ENCODE measurements at places on chromosomes 16 and 17.

DNA sequence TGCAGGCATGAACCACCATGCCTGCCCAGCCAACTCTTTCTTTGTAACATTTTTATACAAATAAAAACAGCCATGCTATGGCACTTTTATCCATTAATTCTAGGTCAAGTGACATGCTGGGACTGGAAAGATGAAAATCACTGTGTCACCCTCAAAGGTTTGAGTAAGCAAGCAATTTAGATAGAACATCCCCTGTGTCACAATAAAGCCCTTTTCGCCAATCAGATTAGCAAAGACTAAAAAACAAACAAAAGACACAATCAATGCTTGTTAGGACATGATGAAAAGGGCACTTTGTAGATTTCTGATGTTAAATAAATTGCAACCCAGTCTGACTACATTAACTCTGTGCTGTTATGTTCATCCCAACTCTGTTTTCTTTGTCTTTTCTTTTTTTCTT is 26.4 kb downstream of the CHP2 start:
- DNase-seq = no peak

- DNase-seq = no peak
Observed at GRCh38 chr17:65824901-65825300, 263.5 kb upstream of the AXIN2 start.

DNA sequence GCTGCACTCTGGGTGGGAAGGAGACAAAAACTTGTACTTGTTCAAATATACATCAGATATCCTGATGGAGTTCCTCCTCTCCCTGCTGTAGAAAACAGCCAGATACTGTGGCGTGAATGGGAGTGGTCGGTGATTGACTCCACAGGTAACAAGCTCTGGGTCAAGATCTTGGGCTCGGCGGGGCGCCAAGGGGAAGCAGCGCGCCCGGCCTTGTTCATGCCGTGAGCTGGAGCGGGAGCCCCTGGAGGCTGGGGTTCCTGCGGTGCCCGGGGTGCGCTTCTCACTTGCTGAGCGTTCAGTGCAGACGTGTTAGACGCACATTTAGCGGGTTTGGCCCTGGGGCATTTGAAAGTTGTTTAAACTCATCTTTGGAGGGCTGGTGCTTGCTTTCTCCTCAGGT is 44.4 kb downstream of the BANP start:
- no peak for DNase-seq

- no peak for DNase-seq
Observed at GRCh38 chr17:21370430-21370829, 5.7 kb upstream of the KCNJ12 start.

DNA sequence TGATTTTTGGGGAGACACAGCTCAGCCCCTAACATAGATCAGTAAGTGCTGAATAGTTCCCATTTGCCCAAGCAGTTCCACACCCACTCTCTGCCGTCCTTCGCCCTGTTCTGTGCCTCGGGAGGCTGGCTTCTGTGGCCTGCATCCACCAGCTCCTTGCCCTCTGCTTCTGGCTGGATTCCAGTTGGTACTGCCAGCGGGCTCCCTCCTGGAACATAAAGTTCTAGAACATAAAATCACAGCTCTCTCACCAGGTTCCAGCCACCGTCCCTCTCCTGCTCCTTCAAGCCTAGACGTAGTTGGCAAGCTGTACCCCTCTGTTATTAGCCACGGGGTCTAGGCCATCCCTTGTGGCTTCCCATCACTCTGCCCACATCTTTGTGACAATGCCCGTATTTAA is 3.9 kb upstream of the MRPS23 start:
- no peak for DNase-seq

DNA sequence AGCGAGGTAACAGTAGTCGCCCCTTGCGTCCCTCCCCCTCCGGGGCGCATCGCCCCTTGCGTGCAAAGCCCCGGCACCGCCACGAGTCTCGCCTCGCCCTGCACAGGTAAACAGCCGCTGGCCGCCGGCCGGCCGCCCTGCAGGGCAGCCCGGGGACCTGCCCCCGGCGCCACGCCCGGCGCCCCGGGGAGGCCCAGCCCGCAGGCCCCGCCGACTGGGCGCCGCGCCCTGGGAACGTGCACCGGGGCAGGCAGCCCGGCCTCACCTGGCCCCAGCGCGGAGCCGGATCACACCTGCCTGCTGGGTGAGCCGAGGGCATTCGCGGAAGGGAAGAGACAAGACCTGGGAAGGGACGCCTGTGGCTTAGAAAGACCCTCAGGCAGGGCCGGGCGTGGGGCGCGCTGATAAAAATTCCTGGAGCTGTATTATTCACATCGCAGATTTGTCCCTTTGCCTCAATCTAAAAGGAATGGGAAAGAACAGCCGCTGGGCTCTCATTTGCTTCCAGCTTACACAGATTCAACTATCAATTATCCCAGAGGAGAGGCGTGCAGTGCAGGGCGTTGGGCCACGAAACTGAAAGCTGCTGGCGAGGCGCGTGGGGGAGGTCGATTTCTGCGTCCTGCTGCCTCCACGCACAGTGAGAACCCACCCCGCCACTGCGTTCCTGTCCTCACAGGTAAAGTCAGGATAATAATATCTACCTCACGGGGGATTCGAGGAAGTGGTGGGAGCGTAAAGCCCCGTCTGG is 451.9 kb downstream of the SLC39A11 start:
- peak; percentile 70 for DNase-seq

GRCh38 chr16:23634461-23635036 is 6.6 kb downstream of the PALB2 start:
- no peak for DNase-seq

DNA sequence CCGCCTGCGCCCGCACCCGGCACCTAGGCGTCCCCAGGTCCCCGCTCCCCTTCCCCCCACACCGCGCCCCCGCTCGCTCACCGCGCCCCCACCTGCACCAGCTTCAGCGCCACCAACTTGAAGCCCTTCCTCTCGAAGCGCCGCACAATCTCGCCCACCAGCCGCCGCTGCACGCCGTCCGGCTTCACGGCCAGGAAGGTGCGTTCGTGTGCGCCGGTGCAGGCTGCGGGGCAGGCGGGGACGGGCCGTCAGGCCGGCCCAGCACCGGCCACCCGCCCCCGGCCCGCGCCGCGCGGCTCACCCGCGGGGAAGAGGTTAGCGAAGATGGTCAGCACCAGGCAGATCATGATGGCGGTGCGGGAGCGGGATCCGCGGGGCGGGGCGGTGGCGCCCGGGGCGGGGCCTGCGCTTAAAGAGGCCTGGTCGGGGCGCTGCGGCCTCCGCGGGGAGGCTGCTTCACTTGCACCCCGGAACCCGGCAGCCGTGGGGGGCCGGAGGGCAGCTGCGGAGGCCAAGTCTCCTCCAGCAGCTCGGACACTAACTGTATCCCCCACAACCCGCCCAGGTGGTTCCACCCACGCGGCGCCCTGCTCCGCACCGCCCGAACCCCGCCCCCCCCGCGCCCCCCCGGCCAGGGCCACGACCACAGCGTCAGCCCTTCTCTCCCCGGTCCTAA is at the start of gene NME3:
TSS of gene NME3 (minus strand) at position 356 of the 676 bp plus-strand sequence. CDS start at position 347, 9 bp downstream.
- DNase-seq = peak; percentile 58

DNA sequence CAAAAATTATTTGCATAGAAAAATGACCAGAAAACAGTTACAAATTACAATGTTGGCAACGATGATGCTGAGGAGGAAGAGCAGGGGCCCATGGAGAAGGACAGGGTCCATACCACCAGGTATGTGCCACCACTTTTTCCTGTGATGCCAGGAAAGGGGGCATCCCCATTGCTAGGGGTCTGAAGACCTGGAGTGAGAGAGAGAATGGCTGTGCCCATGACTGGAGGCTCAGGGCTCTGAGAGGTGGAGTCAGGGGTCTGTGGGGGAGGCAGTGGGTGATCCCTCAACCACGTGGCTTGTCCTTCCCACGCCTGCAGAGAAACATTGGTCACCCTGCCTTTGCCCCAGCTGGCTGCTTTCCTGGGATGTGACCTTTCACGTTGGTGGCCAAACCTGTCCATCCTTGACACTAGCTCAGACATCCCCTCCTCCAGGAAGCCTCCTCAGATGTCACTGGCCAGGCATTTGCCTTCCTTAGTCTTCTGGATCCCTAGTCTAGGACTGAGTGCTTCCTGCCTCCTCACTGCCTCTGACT is 51.4 kb downstream of the SOCS1 start:
- DNase-seq = no peak

DNA sequence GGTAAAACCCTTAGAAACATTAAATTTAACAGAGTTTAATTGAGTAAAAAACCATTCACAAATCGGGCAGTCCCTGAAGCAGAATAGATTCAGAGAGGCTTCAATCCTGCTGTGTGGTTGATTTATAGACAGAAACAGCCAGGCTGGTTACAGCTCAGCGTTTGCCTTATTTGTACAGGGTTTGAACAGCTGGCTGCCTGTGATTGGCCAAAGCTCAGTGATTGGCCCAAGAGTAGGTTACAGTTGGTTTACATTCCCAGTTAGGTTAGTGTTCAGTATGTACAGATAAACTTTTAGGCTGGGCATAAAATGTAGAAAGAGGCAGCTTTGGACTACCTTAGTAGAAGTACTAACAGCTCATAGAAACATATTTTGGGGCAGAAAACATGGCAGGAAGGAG is 210.4 kb upstream of the ELAC2 start:
- no peak for DNase-seq

GRCh38 chr17:58597371-58597770 is 82.9 kb upstream of the MTMR4 start:
- no peak for DNase-seq

GRCh38 chr16:59758848-59759247 is 1024.7 kb upstream of the GOT2 start:
- DNase-seq = peak; percentile 38

DNA sequence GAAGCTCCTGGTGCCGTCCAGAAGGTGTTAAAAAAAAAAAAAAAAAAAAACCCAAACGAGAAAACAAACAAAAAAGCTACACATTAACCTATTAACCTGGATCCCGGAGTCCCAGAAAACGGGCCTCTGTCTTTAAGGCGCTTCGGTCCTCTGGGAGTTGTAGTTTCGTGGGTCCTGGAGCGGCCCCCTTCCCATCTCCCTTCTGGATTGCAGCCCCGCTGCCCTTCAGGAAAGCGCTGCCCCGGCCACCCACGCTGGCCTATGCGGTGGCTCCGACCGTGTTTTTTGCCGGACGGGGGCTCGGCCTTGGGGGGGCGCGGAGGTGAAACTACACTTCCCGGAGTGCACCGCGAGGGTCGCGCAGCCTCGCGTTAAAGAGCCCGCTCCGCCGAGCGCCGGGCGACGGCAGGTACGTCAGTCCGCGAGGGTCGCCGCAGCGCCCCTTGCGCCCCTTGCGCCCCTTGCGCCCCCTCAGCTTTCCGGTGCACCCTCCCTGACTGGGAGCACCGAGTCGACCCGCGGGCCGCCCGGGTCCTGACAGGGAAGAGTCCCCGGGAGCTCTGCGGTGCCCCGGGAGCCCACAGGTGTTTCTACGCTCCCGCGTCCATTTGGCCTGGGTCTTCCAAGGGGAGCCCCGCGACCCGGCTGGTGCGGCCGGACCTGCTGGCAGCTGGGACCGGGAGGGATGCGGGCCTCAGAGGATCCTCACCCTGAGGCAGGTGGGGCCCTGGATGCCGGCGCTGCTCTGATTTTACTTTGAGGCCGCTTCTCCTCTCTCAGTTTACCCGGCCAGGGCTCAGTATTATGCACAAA is at the start of gene FCSK:
TSS of gene FCSK (plus strand) at position 374 of the 813 bp plus-strand sequence. CDS start 8,596 bp downstream, outside the sequence.
- DNase-seq = peak; percentile 45

- peak; percentile 36 for DNase-seq
Observed at GRCh38 chr16:88468275-88469129, 15.4 kb downstream of the ZFPM1 start.

DNA sequence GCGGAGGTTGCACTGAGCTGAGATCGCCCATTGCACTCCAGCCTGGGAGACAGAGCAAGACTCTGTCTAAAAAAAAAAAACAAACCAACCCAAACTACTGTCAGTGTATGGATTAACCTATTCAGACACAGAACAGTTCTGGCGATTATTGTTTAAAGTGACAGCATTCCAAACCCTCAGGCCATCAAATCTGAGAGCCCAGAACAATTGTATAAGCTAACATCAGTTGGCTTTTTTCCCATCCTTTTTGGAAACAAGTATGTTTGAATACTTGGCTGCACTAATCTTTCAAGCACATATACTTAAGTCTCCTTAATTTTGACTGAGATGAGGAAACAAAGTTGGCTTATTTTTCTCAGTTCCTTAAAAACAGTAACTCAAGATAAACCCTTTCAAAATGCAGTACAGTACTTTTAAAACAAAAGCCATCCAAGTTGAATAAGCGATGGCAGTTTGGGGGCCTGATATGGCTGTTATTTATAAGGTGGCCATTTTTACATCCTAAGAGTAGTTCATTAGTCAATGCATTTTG is 1.4 kb downstream of the ZSWIM7 start:
- DNase-seq = peak; percentile 64

Data from PC-3 (cell line).